Thymus (tissue), 14 donors: ENCODE measurements at places on chromosomes 7 and 10. TPM values are rescaled to one million over a fixed set of nuclear protein-coding genes. Genes with fewer than 3 reads are reported as not detected.

The NUDCD3 gene
- 32.9 TPM for total RNA-seq

The AKR1D1 gene
- total RNA-seq, result 0.05 TPM

The GIMAP4 gene
- 68.5 TPM for total RNA-seq

The SYT15 gene
- 0.80 TPM for total RNA-seq

The MBLAC1 gene
- total RNA-seq, result 3.1 TPM

The LAMB1 gene
- total RNA-seq, result 33.4 TPM

The SPDYE9 gene
- not detected for total RNA-seq

The SLC13A1 gene
- under 0.01 TPM for total RNA-seq

The MOGAT3 gene
- total RNA-seq, result not detected

DNA sequence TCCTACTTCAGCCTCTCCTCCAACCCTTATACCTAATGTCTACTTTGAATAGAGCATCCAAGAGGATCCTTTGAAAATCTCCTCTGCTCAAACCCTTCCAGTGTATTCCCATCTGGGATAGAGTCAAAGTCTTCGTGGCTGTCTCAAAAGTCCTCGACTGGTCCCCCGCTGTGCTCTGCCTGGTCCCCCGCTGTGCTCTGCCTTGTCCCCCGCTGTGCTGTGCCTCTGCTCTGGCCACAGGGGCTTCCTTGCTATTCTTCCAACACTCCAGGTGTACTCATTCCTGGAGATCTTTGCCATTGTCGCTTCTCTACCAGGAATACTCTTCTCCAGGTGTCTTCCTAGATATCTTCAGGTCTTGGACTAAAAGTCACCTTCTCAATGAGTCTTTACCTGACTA, 36.1 kb upstream of the COMMD3 start:
- no peak overlapping the region for H3K4me3 ChIP-seq
- no peaks in the 10 kb centered on the region for H3K36me3 ChIP-seq
- no peak overlapping the region for H3K27ac ChIP-seq

DNA sequence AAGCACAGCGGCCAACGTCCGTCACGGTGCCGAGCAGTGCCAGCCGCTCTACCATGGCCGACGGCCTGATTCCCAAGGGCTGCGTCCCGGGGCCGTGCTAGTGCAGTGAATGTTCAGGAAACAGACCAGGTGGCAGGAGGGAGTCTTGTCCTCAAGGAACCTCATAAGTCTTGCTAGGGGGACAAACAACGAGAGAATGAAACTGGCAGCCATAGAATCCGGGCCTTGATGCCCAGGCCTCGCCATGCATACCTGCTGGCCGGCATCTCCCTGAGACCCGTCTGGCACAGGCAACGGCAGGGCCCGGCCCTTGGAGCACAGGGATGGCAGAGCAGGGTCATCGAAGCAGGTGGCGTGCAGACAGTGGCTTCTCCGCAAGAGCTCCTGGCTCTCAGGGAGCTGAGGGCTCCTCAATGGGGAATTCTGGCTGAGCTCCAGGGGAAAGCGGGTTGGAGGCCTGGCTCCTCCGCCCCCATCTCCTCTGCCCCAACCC, 58.8 kb downstream of the DIP2C start:
- DNase-seq, result no peak
- H3K27me3 ChIP-seq, result peaks cover 21% of the 10 kb centered on the region
- H3K36me3 ChIP-seq, result no peaks in the 10 kb centered on the region
- no peaks in the 10 kb centered on the region for H3K4me1 ChIP-seq
- no peak overlapping the region for H3K4me3 ChIP-seq

DNA sequence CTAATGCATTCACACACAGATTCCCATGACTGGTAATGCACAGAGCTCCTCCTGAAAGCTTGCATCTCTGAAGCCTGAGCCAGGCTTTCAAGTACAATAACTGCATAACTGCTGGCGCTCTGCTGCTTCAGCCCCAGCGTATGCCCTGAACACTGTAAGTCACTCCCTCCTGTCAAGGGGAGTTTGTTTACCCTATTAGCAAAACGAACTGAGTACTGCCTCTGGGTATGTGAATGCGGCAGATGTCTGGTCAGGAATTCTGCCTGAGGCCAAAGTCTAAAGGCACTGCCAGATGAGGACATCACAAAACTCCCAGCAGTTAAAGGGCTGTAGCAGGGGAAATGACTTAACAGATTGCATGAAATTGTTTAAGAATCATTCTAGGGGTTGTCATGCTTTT, 97.7 kb downstream of the NRCAM start:
- no peaks in the 10 kb centered on the region for H3K27me3 ChIP-seq
- H3K36me3 ChIP-seq, result no peaks in the 10 kb centered on the region
- DNase-seq, result no peak
- H3K4me3 ChIP-seq, result no peak overlapping the region
- H3K27ac ChIP-seq, result no peak overlapping the region

GRCh38 chr7:106062006-106062405, 50.1 kb downstream of the SYPL1 start:
- H3K4me1 ChIP-seq, result peaks cover 65% of the 10 kb centered on the region
- H3K27ac ChIP-seq, result no peak overlapping the region
- no peaks in the 10 kb centered on the region for H3K36me3 ChIP-seq
- no peak for DNase-seq

GRCh38 chr7:141525973-141526514, 25.2 kb upstream of the AGK start:
- DNase-seq, result no peak
- H3K36me3 ChIP-seq, result no peaks in the 10 kb centered on the region
- H3K27ac ChIP-seq, result no peak overlapping the region
- no peak overlapping the region for H3K4me3 ChIP-seq
- H3K27me3 ChIP-seq, result no peaks in the 10 kb centered on the region

DNA sequence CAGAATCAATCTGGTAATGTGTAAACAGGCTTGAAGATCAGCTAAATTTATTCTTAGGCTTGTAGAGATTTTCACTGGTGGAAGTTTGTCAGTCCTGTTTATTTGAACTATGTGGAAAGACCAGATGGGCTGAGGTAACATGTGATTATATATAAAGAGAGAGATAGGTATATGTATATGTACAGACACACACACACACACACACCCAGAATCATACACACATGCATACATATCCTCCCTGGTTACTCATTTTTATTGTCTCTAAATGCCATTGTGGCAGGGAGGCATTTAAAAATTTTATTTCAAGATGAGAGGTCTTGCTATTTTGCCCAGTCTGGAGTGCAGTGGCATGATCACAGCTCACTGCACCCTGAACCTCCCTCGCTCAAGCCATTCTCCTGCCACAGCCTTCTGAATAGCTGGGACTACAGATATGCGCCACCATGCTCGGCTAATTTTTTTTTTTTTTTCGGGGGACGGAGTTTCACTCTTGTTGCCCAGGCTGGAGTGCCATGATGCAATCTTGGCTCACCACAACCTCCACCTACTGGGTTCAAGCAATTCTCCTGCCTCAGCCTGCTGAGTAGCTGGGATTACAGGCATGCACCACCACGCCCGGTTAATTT, 78.1 kb upstream of the CYTH3 start:
- DNase-seq, result no peak
- H3K36me3 ChIP-seq, result no peaks in the 10 kb centered on the region
- peaks cover 5% of the 10 kb centered on the region for H3K4me1 ChIP-seq
- no peaks in the 10 kb centered on the region for H3K27me3 ChIP-seq

- no peaks in the 10 kb centered on the region for H3K27me3 ChIP-seq
- DNase-seq, result no peak
- no peaks in the 10 kb centered on the region for H3K4me1 ChIP-seq
- H3K36me3 ChIP-seq, result no peaks in the 10 kb centered on the region
- H3K4me3 ChIP-seq, result no peak overlapping the region
Measured at GRCh38 chr10:86087716-86088115, 278.9 kb downstream of the GRID1 start.

- no peaks in the 10 kb centered on the region for H3K36me3 ChIP-seq
- DNase-seq, result no peak
- peaks cover 3% of the 10 kb centered on the region for H3K4me1 ChIP-seq
- no peak overlapping the region for H3K27ac ChIP-seq
- no peak overlapping the region for H3K4me3 ChIP-seq
- no peaks in the 10 kb centered on the region for H3K27me3 ChIP-seq
Measured at GRCh38 chr7:21771906-21772610, 173.6 kb downstream of the CDCA7L start.

- H3K27me3 ChIP-seq, result no peaks in the 10 kb centered on the region
- H3K4me3 ChIP-seq, result no peak overlapping the region
- no peak overlapping the region for H3K27ac ChIP-seq
- H3K36me3 ChIP-seq, result no peaks in the 10 kb centered on the region
- DNase-seq, result no peak
- no peaks in the 10 kb centered on the region for H3K4me1 ChIP-seq
Measured at GRCh38 chr7:22543169-22543568, 43.2 kb upstream of the STEAP1B start.

GRCh38 chr7:22826593-22826992, 3.9 kb upstream of the TOMM7 start:
- no peaks in the 10 kb centered on the region for H3K36me3 ChIP-seq
- no peak for DNase-seq
- H3K4me1 ChIP-seq, result peaks cover 11% of the 10 kb centered on the region
- peaks cover 9% of the 10 kb centered on the region for H3K27me3 ChIP-seq
- no peak overlapping the region for H3K4me3 ChIP-seq

DNA sequence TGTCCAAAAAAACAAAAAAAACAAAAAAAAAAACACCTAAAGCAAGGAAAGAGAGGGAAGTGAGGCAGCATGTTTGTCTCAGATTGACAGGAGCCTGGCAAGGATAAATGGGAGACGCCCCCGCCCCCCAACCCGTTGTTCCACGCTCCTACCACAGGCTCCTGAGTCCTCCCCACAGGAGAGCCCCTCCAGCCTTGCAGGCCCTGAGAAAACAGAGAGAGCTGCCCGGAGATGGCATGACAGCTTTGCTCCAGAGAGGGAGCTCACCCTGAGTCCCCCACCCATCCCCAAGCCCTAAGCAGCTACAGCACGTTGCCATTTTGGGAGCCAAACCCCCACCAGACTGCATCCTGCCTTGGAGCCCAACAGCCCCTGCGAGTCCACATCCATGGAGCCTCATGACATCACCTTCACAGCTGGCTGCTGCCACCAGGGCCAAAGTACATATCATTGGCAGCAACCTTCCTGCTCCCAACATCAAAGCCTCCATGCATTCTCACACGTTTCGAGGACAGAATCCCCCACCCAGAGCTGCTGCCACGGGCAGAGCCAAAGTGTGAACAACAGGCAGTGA, 1283.3 kb downstream of the TYW1 start:
- H3K27me3 ChIP-seq, result no peaks in the 10 kb centered on the region
- H3K27ac ChIP-seq, result no peak overlapping the region
- no peak for DNase-seq

DNA sequence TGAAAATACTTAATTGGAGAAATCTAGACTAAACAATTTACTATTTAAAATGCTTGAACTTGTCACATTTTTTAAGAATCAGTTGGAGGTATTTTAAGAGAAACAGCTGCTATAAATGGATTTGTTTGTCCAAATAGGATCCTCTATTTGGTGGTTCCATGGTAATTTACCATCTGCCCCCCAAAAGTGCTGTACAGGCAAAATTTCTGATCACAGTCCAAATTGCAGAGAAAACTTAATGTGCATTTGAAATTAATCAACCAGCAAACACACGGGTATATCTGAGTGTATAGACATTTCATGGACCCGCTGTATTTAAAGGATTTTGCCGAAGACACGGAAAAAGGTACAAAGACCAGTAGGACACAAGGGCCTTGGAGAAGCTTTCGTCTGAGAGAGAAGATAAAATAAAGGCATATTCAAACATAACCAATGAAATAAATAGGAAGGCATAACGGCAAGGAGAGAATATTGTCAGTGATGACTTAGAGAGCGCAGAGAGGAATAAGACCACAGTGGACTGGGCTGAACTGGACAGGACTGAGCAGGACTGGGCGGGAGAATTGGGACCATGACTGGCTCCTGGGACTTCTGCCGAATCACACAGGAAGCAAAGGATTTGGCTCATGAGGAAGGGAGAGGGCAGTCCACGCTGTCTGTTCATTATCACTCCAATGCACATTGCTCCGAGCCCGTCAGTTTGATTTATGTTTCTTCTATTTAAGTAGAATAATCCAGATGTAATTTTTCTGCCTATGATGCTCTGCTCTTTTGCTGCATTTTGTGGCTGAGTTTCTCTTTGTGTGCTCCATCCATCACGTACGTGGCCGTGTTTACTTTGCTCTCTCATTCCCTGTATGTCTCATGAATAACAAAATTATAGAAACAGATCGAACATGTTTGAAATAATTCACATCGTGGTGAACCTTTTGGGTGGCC, 112.8 kb downstream of the PRLHR start:
- H3K27ac ChIP-seq, result no peak overlapping the region
- no peak for DNase-seq
- H3K4me1 ChIP-seq, result no peaks in the 10 kb centered on the region
- no peaks in the 10 kb centered on the region for H3K36me3 ChIP-seq

GRCh38 chr10:22714479-22715289, at the start of gene PIP4K2A:
PIP4K2A (minus strand) TSS chr10:22714578; CDS start chr10:22714326, 252 bp downstream.
- peak within 1 kb of the TSS; percentile 83 for H3K27ac ChIP-seq
- no peaks in the 10 kb centered on the region for H3K36me3 ChIP-seq
- peak; percentile 51 for DNase-seq
- H3K4me1 ChIP-seq, result peaks cover 12% of the 10 kb centered on the region

DNA sequence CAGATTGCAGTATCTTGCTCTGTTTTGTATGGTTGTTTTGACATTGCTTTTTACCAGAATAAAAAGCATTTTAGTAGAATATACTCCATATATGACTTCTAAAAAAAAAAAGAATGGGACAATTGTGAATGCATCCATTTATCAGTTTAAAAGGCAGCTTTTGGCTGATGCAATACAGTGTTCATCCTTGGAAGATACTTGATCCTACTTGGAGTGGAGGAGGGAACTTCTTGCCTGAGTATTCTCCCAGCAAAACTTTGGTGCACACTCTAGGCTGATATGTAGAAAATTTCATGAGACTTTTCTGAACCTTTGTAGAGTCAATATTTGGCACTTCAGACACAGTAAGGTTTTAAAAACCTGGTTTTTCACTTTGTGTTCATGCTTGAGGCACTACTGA, 40.2 kb downstream of the WDR11 start:
- H3K4me3 ChIP-seq, result no peak overlapping the region
- no peak for DNase-seq
- H3K27me3 ChIP-seq, result no peaks in the 10 kb centered on the region
- no peak overlapping the region for H3K27ac ChIP-seq
- no peaks in the 10 kb centered on the region for H3K4me1 ChIP-seq
- peaks cover 22% of the 10 kb centered on the region for H3K36me3 ChIP-seq

GRCh38 chr10:98168147-98168546, 33.7 kb downstream of the R3HCC1L start:
- H3K27ac ChIP-seq, result no peak overlapping the region
- H3K36me3 ChIP-seq, result peaks cover 20% of the 10 kb centered on the region
- no peak overlapping the region for H3K4me3 ChIP-seq

- H3K4me1 ChIP-seq, result no peaks in the 10 kb centered on the region
- H3K27ac ChIP-seq, result no peak overlapping the region
- H3K4me3 ChIP-seq, result no peak overlapping the region
Measured at GRCh38 chr10:63887023-63887589, 365.9 kb downstream of the REEP3 start.

GRCh38 chr7:122674502-122674901, 24.4 kb downstream of the RNF133 start:
- no peak overlapping the region for H3K27ac ChIP-seq
- no peaks in the 10 kb centered on the region for H3K4me1 ChIP-seq
- H3K27me3 ChIP-seq, result no peaks in the 10 kb centered on the region
- no peaks in the 10 kb centered on the region for H3K36me3 ChIP-seq

GRCh38 chr7:77288676-77289320, 89.2 kb upstream of the FGL2 start:
- H3K4me3 ChIP-seq, result no peak overlapping the region
- H3K27ac ChIP-seq, result no peak overlapping the region
- H3K27me3 ChIP-seq, result no peaks in the 10 kb centered on the region
- no peaks in the 10 kb centered on the region for H3K4me1 ChIP-seq
- H3K36me3 ChIP-seq, result no peaks in the 10 kb centered on the region
